ENCODE measurements at places on chromosomes 7 and 10.
A peak's percentile ranks its signal among the peaks of the same experiment; 100 is the strongest.

DNA sequence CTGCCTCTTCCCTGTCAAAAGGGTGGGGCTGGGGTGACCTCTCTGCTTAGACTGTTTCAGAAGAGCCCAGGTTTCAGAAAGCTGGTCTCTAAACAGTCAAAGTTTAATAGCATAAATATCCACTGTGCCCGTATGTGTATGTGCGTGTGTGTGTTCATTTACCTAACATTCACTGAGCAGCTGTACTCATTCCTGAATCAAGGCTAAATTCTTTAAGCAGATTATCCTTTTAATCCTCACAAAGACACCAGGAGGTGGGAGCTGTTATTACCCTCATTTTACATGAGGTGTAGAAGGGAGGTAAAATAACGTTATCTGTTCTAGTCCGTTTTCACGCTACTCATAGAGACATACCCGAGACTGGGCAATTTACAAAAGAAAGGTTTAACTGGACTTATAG lies 72.2 kb downstream of the RSU1 start:
- no peak for DNase-seq

DNA sequence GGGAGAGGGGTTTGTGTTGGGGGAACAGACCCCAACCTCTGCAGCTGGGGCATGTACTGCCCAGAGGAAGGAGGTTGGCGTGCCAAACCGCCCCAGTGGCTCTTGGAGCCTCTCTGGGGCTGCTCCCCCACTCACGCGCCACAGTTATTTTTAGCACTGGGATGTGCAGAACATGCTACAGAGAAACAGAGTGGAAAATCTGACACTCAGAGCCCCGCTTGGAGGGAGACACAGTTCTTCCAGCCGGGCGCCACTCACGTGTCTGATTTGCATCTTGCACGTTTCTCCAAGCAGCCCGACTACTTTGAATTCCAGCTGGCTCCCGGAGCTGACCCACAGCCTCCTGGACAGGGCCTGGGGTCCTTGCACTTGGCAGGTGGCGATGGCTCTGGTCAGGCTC lies 182.0 kb downstream of the RPS24 start:
- peak; percentile 30 for DNase-seq

- DNase-seq, result no peak
Observed at GRCh38 chr7:23931633-23932032, 221.6 kb downstream of the STK31 start.

DNA sequence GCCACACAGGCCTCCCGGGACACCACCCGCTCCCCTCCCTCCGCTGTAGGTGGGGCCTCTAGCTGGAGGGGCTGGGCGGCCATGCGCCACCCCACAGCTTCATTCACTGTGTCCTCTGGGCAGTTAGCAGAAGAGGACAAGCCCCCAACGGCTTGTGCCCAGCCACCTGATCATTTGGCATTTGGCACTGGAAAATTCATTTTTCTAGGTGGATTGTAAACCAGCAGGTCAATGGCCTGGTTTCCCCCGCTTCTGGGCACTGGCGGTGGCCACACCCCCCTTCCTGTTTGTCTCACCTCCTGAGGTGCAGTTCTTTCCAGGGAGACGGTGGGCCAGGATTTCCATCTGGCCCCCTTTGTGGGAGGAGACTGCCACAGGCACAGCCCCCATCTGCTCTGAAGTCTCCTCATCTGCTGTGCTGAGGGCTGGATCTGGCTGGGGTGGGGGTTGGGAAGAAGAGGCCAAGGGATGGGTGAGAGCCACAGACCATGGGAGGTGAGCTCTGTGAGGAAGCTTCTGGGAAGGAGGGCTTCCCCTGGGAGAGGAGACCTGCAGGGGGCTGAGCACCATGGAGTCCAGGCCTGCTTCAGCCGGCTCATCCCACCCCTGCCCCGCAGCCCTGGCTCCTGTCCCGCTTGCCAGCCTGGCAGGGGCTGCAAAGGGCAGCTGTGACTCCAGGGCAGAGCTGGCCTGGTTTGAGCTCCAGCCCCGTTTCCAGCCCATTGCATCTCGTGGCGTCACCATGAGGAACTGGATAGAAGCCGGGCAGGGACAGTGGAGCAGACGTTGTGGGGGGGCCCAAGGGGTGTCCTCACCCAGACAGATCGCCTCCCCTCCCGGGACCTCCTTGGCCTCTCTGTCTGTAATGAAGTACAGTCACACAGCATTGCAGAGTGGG lies 40.1 kb upstream of the SLC29A3 start:
- peak; percentile 77 for DNase-seq

GRCh38 chr10:122780391-122780790 lies 65.3 kb downstream of the CUZD1 start:
- no peak for DNase-seq

DNA sequence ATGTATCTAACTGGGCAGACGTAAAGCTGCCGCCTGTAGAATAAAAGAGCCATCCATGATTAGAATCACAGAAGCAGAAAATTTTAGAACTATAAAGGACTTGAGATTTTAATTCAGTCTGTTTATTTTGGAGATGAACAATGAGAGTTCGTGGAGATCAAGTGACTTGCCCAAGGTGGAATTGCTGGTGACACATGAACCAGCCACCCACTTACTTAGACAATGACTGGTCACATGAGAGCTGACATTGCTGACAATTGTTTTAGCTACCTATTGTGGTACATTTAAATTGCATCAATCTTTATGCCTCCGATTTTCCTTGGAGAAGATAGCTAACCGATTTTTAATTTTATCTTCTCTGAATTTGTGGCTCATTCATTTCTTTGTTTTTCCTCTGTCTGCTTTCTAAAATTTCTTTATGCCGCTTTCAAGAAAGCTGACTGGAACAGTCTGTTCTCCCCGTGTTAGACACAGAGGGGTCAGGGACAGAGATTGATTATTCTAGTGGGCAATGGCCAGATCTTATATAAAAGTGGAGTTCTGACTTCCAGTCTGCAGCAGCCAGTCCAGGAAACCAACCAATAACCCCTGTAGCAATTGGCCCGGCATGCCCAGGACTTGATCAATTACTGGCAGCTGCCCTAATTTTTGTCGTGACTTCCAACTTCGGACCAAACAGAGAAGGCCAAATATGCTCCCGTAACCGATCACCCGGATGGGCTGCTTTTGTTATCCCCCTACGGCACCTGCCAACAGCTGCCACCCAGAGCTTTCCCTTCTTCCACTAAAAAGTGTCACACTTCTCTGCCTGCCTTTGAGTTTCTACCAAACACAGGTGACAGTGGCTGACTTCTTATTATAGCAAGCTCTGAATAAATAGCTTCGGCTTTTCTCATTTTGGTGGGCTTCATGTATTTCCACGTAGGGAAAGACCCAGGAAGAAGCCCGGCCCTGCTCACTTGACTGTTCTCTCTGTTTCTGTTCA lies 241.6 kb downstream of the CAMK1D start:
- DNase-seq, result no peak

DNA sequence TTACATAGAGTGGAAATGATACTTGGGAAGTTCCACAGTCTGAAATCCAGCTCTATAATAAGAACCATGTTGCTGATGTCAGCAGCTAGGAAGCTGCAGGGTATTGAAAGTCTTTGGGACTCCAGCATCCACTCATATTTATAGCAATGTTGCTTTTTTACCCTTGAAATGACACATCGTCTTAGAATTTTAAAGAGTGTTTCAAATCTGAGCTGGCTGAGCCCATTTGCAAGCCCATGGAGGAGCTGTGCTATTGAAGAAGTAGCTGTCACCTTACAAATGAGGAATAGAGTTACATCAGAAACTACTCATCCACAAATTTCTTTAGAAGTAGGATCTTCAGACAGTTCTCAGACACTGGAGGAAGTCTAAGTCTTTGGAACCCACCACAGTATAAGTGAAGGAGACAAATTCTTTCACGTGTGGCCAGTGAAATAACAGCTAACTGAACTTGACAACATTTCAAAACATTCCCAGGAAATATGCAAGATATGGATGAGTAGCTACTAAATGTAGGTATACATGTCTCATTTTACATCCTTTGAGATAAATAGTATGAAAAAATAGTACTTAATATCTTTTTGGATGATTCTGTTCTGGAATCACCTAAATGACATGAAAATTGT lies 203.6 kb downstream of the ZNF365 start:
- DNase-seq, result no peak
